ENCODE measurements at places on chromosomes 6 and 20.

DNA sequence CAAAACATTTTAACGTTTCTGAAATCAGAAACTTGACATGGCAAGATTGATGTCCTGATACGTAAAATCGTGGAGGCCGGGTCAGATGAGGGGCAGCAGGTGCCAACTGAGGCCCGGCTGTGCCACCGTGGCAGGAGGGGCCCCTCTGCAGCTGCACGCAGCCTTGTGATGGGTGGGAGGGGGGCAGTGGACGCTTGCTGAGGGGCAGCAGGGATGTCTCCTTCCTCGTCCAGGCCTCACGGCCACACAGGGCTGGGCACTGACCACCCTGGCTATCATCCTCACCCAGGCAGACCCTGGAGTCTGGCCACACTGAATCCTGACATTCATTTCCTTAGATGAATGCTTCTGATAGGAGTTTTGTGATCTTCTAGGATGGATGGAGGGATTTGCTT is 114.7 kb downstream of the ERMARD start:
- DNase-seq = no peak

DNA sequence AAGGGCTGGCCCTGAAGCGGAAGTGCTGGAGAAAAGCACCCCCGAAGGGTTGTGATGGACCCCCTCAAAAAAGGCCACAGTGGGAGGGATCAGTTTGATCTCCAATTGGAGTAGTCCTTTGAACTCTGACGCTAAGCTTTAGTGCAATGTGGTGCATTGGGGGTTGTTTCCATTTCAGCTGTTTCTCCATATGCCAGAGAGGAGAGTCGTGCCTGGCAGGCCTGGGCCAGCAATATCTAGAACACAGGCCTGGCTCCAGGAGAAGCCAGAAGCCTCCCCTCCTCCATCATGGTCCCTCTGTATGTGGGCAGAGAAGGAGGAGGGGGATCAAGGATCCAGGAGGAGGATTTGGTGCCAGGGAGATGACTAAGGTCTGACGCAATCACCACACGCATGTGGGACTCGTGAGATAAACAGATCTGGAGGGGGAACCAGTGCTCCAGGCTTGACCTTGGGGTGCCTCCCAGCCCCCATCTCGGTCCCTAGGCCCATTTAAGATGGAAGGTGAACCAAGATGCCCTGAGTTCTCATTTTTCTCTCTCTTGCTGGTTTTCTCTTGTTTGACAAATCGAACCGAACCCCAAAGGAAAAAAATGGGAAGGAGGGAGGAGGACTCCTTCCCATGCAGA is 517.4 kb upstream of the JARID2 start:
- no peak for DNase-seq

GRCh38 chr20:57158474-57158873 is 108.0 kb downstream of the BMP7 start:
- DNase-seq = no peak

DNA sequence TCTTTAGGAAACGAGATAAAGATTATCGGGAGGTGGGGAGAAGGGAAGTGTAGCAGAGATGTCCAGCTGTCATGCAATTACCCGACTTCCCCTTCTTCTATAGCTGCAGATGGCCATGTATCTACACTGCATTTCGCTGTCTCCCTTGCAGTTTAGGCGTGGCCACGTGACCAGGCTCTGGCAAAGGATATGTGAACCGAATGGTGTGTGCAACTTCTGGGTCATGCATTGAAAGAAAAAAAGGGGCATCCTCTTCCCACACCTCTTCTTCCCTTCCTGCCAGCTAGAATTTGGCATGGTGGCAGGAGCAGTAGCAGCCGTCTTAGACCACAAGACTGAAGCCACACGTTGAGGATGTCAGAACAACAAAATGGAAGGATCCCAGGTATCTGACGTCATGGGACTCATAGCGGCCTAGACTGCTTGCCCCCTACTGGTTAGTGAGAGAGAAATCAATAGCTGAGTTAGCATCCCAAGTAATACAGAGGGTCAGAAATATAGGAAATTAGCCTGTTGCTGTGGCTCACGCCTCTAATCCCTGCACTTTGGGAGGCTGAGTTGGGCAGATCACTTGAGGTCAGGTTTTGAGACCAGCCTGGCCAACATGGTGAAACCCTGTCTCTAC is 32.8 kb downstream of the TCF15 start:
- no peak for DNase-seq

DNA sequence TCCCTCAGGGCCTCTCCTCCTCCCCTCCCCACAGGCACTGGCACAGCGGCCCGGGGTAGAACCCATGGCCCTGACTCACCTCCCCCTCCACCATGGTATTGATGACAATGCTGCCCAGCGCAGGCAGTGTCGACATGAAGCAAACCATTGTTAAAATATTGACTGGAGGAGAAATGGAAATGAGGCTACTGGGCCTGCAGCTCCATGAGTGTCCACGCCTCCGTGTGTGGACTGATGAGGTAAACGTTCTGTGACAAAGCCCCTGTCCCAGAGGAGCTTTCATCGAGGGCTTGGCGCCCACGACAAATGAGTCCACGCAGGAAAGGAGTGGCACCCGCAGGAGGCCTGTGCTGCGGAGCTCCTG is 402.7 kb downstream of the TAF4 start:
- no peak for DNase-seq

GRCh38 chr20:52869698-52870501 is 102.3 kb upstream of the TSHZ2 start:
- no peak for DNase-seq

DNA sequence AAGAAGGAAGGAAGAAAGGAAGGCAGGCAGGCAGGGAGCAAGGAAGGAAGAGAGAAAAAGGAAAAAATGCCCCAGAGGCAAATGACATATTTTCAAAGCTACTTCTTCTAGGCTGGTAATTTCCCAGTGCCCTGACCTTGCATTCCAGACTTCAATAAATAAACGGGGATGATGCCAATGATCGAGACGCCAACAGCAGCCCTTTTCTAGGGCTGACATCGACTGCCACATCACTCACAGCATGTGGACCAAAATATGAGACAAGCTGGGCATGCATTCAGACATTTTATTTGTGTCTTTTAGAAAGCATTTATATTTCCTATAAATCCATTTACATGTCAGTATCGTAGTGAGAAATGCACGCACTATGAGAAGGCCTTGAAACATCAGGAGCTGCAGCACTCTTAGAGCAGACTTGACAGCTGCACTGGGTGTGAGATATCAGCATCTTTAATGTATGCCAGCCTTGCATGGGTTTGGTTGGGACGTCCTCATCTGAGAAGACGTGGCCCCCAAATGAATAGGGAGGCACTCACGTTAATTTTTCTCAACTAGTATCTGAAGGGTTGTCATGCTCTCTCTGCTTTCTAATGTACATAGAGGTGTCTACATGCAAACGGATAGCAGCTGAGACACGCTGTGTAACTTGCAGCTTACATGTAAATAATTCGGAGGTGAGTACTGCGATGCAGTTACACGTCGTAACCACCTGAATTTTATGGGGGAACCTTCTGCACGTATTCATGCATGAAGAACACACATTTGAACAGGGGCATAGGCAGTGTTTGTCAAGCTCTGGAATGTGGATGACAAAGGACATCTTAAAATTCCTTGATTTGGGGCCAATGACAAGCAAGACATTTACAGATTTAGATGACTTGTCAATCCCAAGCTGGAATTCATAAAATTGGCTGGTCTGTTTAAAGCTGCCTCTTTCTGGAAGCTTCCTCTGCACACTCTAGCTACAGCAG is 149.1 kb upstream of the AGPAT4 start:
- DNase-seq = no peak

DNA sequence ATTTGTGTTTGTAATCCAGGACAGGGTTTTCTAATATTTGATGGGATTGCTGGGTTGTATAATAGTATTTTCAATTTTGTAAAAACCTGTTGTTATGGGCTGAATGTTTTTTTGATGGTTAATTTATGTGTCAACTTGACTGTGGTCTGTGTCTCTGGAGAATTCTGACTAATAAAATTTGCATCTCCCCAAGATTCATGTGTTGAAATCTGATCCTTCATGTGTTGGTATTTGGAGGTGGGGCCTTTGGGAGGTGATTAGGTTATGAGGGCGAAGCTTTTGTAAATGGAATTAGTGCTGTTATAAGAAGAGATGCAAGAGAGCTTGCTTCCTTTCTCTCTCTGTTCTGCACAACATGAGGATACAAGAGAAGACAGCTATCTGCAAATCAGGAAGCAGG is 48.7 kb upstream of the SAMD5 start:
- no peak for DNase-seq

DNA sequence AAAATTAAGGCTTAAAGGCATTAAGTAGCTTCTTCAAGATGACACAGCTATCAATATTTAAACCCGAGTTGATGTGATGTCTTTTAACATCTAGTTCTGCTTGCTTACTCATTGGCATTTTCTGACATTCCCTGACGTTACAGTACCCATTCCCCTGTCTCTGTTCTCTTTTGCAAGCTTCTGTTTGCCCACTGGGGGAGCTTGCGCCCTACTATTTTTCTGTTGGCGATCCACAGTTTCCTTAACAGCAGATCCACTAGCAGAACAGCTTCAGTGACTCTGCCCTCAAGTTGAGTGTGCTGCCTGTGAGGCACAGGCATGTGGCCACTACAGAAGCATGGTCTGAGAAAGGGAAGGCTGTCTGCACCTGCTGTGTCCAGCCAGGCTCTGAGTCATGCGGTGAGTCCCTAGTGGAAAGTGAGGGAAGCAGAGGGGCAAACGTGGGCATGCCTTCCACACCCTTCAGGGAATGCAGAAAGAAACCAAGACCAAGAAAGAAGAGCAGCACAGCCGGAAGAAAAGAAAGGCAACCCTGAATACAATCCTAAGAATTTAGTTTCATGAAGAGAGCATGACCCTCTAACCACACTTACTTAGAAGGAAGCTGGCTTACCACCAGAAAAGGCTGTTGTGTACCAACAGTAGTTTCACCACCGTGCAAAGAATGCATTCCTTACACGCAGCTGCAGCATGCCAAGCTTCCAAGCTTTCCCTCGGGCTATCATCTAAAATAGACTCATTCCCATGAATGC is 97.7 kb upstream of the VGLL2 start:
- no peak for DNase-seq

GRCh38 chr20:20712004-20712473 is 405 bp downstream of the RALGAPA2 start:
- no peak for DNase-seq

- DNase-seq = no peak
Observed at GRCh38 chr6:125050663-125051318, 88.6 kb downstream of the RNF217 start.

DNA sequence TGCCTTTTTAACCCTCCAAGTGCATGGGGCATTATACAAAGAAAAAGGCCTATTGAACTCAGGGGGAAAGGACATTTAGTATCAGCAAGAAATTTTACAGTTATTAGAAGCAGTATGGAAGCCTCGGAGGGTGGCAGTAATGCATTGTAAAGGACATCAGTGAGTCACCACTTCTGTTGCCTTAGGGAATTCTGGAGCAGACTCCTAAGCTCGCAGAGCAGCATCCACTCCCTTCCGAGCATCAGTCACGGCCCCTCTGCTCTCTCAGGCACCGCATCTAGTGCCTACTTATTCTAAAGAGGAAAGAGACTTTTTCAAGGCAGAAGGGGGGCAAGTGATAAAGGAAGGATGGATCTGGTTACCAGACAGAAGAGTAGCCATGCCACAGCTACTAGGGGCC is 296.5 kb downstream of the RNGTT start:
- DNase-seq = no peak

GRCh38 chr6:30480536-30481156 is 8.7 kb upstream of the HLA-E start:
- DNase-seq = peak; percentile 52

GRCh38 chr6:73703466-73703865 is 7.5 kb downstream of the CD109 start:
- no peak for DNase-seq

GRCh38 chr6:72140795-72141194 is 254.4 kb downstream of the RIMS1 start:
- DNase-seq = no peak

GRCh38 chr20:58853466-58853865 is 950 bp downstream of the GNAS start:
- no peak for DNase-seq

DNA sequence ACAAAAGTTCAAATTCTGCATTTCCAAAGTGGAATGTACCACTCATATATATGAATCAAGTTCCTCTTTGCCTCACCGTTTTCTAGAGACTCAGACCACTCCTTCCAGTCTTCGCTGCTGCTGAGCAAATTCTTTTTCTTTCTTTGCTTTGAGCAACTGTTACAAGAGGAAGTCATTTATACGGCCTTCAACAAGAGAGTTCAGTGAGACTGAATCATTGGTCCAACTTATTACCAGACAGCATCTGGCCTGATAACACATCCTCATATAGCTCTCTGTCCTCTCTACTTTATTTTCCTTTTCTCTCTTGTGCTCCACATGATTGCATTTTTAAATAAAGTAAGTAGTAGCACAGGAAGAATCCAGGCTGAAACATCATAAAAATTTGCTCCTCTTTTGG is 652.7 kb downstream of the PHF3 start:
- DNase-seq = no peak

- DNase-seq = no peak
Observed at GRCh38 chr20:33172781-33173180, 4.8 kb downstream of the BPIFA2 start.

GRCh38 chr20:63322146-63322932 is 29.4 kb downstream of the COL20A1 start:
- DNase-seq = no peak

- DNase-seq = no peak
Observed at GRCh38 chr6:130178692-130179091, 44.1 kb downstream of the SAMD3 start.

DNA sequence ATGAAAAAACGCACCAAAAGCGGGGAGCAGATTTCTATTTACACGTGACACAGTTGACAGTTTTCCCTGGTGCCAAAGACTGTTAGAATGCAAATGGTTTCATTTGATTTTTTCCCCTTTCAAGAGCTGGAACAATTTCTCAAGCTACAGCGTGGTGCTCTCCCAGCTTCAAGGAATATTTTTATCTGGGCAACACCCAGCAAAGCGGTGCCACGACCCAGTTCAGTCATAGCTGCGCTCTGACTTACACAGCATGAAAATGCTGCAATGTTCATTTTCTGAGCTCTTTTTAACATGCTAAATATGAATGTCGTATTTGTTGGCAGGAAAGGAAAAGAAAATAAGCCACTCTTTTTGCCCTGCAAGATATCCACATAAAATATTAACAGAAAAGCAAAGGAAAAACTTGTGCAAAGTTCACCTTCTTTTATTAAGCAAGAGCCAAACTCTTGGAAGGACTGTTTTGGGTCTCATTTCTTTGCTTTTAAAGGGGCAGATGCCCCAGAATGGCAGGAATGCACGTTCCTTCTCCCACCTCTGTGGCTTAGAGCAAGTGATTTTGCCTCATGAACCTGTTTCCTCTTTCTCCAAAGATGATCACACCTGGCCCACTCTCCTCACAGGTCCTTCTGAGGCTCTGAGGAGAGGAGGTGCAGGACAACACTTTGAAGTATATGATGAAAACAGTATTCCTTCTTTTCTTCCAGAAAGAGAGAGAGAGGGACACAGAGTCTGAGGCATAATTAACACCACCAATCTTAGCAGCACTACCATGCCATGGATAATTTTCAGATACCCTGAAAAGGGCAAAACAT is 47.0 kb downstream of the TTI1 start:
- DNase-seq = no peak

GRCh38 chr6:91678679-91679446 is 1092.0 kb upstream of the MAP3K7 start:
- no peak for DNase-seq
